Stimulated activated CD4-positive, alpha-beta T cell treated with anti-CD3 and anti-CD28 coated beads, Interleukin-4, amount 100 ng/mL, for 1 hour (primary cell): ENCODE measurements at places on chromosomes 5 and 9.

DNA sequence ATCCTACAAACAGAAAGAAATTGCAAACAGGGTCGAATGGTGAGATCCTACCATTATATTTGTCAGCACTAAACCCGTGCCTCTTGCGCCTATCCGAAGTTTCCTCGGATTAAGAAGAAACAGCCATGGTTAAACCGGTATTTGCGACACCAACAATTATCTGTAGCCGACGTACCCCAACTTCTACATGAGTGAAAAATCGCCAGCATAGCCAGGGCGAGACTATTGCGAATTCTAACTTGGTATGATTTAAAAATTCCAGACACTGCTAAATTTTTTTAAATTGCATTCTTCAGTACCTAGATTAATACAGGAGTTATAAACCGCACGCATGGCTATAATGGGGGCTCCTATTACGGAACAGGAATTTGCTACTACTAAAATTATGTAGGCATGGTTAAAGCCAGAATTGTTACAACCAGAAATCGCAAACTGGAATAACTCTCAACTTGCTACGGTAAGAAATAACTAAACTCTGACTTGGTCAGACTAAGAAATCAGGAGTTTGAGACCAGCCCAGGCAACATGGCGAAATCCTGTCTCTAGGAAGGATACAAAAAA is 25.3 kb upstream of the ANXA2R start:
- DNase-seq = no peak

DNA sequence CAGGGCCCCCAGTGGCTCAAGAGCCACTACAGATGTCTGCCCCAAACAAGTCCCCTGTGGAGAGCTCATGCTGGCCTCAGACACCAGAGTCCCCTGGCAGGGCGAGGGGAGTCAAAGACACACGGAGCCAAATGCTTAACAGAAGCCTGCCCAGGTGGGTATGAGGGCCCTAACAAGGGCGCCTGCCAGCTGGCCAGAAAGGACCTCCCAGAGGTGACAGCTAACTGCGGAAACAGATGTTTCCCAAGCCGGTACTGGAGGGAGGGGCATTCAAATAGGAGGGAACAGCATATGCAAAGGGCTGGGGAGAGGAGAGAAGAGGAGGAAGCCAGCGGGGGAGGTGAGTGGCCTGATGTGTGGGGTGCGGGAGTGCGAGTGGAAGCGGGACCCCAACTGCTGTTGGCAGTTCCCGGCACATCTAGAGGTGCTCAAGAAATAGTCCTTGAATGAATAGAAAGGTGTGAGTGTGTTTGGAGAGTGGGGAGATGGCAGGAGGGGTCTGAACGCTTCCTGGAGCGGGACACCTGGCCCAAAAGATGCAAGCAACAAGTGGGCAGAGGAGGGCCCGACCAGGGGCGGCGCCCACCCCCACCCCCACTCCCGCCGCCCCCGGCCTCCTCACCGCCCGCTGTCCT is 824 bp downstream of the MXD3 start:
- no peak for DNase-seq

DNA sequence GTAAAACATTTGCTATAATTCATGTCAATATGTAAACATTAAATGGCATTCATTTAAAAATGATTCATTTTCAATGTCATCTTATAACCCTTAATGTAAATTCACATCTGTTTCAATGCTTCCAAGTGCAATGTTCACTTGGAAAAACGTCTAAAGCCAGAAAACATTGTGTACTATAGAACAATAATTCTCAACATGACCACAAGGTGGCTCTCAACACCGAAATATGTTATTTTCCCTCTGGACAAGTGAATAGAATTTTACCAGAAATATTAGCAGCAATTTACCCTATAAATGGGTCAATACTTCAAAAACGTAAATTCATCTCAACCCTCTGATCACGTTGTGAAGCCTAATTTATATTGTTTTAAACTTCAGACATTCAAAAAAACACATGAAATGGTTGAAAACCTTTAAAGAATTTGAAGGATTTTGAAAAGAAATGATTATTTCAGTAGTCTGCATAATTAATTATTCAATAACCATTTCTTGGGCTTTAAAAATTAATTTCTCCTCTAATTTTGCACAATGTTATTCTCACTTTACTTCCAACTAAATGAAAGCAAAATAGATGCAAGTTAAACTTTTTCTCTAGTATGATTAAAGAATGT is 11.0 kb downstream of the CDH10 start:
- no peak for DNase-seq

DNA sequence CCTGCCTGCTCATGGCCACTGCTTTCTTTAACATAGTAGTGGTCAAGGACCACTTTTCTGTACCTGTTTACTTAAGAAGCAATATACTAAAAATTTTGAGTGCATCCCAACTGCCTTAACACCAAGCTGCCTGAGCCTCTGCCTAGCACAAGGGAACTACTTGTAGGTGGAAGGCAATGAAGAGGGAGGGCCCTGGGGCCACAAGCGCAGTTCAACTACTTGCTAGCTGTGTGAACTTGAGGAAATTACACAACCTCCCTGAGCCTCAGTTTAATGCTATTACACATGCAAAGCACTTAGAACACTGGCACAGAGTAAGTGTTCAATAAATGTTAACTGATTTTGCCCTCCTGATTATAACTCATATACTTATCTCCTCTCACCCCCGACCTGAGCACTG is 6.3 kb downstream of the ARL15 start:
- no peak for DNase-seq

GRCh38 chr5:135400866-135401265 is 1.8 kb upstream of the MACROH2A1 start:
- DNase-seq = no peak

GRCh38 chr5:176632745-176633144 is 2.3 kb downstream of the EIF4E1B start:
- DNase-seq = no peak

DNA sequence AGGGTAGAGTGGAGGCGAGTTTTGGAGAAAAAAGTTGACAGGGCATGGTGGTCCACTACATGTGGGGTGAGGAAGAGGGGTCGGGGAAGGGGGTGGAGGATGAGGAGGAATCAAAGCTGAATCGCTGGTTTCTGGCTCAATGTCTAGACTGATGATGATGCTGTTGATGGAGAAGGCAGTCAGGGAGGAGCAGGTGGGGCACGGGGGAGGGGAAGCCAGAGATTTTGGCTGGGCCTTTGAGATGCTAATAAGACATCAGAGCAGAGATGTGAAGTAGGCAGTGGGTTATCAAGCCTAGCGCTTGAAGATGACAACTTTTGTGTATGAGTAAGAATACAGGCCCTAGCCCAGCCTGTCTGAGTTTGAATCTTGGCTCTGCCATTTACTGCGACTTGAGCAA is 32.4 kb upstream of the TTC23L start:
- DNase-seq = no peak

GRCh38 chr5:109956884-109957283 is 267.2 kb downstream of the MAN2A1 start:
- no peak for DNase-seq

GRCh38 chr9:127177231-127177630 is 54.8 kb upstream of the ANGPTL2 start:
- DNase-seq = no peak

DNA sequence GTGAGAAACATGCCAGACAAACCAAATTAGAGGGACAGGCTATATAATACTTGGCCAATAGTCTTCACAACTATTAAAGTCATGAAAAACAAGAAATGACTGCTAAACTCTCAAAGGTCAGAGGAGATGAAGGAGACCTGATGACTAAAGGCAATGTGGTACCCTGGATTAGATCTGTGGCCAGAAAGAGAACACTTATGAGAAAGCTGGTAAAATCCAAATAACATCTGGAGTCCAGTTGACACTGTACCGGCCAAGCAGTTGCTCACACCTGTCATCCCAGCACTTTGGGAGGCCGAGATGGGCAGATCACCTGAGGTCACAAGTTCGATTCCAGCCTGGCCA is 24.4 kb downstream of the ATOX1 start:
- no peak for DNase-seq

DNA sequence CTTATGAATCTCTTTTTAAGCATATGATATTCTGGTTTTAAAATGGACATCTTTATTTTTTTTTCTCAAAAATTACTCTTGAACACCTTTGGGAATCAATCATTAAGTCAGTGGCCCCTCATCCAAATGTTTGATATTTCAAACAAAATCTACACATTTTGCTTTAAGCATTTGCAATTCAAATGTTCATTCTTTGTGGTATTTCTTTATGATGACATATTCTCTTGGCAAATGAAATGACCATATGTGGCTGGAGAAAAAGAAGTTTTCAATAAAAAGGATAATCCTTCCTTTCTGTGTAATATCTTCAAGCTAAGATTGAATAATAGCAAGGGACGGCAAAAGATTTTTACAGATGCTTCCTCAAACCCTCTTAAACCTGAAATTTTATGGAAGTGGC is 420.8 kb downstream of the MTRR start:
- no peak for DNase-seq

- DNase-seq = no peak
Measured at GRCh38 chr5:96455789-96456188, 22.7 kb upstream of the PCSK1 start.

DNA sequence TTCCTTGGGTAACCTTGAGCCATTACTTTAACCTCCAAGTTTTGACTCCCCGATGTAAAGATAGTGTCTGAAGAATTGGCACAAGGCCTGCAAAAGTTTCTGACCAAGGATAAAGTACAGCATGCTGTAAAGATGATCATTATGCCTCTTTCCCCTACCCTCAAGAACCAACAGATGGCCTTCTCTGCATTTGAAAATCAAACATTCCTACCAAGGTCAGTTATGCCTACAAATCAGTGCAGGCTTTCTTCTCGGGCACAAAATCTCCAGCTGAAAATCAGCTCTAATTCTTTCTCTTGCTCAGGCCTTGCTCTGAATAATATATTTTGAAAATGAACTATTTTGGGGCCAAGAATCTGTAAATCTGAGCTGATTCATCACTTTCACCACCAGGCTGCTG is 59.7 kb downstream of the PPP2R2B start:
- no peak for DNase-seq

GRCh38 chr5:66789434-66789833 is 193.2 kb downstream of the MAST4 start:
- no peak for DNase-seq
